ENCODE measurements at places on chromosomes 7 and 10.
A peak's percentile ranks its signal among the peaks of the same experiment; 100 is the strongest.

DNA sequence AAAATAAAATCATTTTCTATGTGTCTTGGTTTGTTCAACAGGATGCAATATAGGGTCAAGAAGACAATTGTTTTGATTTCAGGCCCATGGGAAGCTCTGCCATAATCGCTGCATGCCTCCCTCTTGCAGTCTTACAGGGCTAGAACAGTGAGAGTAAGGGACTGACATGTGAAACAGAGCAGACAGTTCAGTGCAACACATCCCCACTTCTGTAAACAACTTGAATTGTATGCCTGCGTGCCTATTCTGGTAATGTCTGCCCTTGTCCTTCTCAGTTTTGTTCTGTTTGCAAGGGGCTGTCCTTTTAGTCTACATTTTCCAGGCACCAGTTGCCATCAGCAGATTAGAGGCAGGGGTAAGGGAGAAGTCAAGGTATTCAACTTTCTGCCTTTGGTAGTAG lies 34.8 kb upstream of the GPR37 start:
- no peak for DNase-seq

DNA sequence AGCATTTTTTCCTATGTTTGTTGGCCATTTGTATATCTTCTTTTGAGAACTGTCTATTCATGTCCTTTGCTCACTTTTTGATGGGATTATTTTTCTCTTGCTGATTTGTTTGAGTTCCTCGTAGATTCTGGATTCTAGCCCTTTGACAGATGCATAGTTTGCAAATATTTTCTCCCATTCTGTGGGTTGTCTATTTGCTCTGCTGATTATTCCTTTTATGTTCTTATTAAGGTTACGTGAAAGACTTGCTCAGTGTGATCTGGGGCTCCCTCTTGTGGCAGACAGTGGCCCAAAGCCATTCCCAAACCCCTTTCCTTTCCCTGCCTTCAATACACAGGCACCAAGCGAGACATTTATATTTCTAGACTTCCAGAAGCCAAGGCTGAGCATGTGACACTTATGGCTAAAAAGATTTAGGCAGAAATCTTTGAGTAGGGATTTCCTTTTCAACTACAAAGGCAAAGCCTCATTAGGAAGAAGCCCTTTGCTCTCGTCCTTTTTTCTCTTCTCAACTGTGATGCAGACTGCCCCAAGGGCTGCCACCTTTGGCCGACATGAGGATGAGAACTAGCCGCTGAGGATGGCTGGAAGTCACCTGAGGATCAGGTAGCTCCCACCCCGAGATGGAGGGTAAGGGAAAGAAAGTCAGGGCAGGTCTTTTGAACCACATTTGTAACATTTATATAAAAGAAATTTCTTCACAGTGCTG lies 23.6 kb downstream of the ST8SIA6 start:
- peak; percentile 31 for DNase-seq

DNA sequence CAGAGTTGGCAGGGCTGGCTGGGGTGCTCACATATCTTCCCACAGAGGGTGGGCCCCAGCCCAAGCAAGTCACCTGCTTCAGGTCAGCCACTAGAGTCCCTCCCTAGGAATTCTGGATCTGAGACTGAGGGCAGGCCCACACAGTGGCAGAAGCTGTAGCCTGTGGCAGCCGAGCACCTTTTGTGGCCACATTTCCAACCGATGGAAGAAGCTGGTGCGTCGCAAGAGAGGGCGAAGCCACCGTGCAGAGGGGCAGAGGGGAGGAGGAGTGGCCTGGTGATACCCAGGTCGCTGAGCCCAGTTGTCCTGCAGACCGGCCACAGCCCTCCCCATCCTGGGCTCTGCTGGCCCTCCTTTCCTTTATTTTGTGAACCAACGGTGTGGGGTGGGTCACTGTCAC lies 5.3 kb downstream of the POLM start:
- DNase-seq = no peak

DNA sequence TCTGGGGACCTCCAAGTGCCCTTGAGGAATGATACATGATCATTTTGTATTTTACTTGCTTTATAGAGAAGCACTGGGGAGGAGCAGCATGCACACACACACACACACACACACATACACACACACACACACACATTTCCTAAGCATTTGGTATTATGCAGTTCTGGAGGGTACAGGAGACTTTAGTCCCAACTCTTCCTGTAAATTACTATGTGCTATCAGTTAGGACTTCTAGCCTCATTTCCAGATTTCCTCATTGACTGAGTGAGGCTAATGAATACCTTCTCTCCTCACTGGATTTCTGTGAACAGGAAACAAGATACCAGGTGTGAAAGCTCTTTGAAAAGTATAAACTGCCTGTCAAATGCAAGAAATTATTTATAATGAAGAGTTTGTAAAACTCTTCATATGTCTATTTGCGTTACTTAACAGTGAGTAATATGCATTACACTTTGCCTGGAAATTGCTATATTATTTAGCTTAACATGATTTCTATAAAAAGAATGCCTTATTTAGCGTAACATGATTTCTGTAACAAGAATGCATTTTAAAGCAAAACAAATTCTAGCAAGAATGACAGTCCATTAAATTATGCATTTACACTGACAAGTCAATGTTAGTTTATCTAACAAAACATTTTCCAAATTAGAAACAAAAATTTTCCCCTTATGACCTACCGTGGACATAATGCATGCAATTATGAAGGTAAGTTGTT lies 34.2 kb downstream of the ACTA2 start:
- DNase-seq = no peak

- DNase-seq = no peak
Measured at GRCh38 chr7:124918662-124919061, 11.0 kb downstream of the POT1 start.

GRCh38 chr7:55641811-55642210 lies 69.5 kb upstream of the VOPP1 start:
- DNase-seq = peak; percentile 12

GRCh38 chr7:66502230-66503035 lies 126.2 kb upstream of the KCTD7 start:
- DNase-seq = no peak

- DNase-seq = no peak
Measured at GRCh38 chr10:77531441-77532001, 106.1 kb downstream of the KCNMA1 start.

DNA sequence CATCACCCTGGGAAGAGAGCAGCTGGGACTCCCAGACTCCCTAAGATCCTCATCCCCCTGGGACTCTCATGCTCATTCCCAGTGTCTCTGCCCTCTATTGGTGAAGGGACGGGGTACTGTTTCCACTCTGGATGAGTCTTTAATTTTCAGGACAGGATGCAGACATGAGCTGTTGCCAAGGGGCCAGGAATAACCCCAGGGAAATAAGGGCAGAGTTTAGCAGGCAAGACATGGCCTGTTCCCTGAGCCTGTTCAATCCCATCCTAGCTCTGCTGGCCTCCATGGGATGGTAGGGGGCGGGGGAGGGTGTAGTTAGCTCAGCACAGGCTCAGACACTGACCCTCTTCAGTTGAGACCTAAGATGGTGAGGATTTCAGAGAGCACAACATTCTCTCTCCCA lies 14.0 kb downstream of the C10orf105 start:
- no peak for DNase-seq

- DNase-seq = no peak
Measured at GRCh38 chr7:26292768-26293560, 1.3 kb downstream of the SNX10 start.

DNA sequence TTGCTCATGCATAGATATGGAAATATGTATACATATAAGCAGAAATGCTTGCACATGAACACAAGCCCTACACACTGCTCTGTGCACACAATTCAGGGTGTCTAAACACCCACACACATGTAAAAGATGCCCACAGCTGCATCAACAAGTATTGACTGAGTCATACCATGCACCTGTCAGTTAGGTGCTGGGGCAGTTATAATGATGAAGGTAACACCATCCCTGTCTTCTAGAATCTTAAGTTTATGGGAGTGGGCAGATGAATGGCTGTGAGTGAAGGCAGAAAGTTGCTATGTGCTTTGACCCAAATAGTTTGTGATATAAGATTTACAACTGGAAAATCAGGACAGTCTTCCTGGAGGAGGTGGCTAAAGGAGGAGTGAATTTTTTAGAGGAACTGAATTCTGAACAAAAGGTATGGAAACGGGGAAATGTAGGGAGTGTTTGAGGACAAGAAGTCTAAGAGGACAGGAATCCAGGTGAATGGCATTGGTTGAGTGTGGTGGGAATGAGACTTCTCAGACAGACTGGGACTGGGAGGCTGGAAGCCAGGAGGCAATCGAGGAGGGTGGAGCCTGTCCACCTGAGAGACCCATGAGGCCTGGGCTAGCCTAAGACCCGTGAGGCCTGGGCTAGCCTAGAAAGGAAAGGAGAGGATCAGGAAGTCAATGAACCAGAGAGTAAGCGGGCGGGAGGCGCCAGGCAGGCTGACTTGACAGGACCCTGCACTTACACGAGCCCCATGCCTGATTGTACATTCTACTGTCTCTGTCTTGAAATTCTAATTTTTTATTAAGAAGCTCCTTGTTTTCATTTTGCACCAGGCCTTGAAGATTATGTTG lies 20.7 kb downstream of the POLL start:
- DNase-seq = no peak

- DNase-seq = no peak
Measured at GRCh38 chr10:5894873-5895272, 4.8 kb downstream of the FBH1 start.

- DNase-seq = no peak
Measured at GRCh38 chr10:86362129-86362527, 4.5 kb downstream of the GRID1 start.

DNA sequence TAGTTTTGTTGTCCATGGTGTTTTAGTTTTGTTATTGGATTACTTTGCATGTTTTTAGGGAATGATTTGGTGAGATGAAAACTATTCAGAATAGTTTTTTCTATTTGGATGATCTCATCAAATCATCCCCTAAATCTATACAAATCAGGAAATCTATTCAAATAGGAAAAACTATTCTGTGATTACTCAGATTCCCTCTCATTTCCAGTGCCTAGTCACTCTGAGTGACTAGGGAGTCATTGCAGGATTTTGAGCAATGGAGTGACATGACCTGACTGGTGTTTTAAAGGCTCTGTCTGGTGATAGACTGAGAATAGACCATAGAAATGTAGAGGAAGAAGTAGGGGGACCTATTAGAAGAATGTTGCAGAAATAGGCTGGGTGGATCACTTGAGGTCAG lies 72.4 kb downstream of the TPST1 start:
- no peak for DNase-seq

- DNase-seq = no peak
Measured at GRCh38 chr10:127414024-127414423, 135.1 kb upstream of the NPS start.

DNA sequence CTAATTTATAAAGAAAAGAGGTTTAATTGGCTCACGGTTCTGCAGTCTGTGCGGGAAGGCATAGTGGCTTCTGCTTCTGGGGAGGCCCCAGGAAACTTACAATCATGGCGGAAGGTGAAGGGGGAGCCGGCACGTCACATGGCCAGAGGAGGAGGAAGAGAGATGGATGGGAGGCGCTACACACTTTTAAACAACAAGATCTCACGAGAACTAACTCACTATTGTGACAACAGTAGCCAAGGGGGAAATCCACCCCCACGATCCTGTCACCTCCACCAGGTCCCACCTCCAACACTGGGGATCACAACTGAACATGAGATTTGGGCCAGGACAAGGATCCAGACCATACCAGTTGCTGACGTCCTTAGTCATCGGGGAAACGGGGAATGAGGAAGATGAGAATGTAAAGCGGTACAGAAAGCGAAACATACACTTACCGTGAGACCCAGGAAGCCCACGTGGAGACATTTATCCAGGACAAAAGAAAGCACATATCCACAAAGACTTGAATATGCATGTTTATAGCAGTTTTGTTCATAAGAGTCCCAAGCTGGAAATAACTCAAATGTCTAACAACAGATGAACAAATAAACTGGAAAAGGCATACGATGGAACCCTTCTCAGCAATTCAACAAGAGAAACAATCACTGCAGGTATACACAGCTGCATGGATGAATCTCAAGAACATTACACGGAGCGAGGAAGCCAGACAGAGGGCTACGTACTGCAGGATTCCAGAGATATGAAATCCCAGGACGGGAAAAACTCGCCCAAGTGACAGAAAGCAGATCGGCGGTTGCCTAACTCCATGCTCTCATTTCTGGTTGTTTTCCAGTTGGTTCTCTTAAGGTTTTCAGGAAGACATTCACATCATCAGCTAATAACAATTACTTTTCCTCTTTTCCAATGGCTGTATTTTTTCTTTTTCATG lies 26.2 kb upstream of the INPP5A start:
- no peak for DNase-seq

GRCh38 chr7:98038731-98039130 lies 48.7 kb upstream of the OCM2 start:
- DNase-seq = no peak

- peak; percentile 22 for DNase-seq
Measured at GRCh38 chr7:30330134-30331111, 46.0 kb downstream of the ZNRF2 start.

GRCh38 chr7:133602291-133602690 lies 349.4 kb downstream of the EXOC4 start:
- no peak for DNase-seq

DNA sequence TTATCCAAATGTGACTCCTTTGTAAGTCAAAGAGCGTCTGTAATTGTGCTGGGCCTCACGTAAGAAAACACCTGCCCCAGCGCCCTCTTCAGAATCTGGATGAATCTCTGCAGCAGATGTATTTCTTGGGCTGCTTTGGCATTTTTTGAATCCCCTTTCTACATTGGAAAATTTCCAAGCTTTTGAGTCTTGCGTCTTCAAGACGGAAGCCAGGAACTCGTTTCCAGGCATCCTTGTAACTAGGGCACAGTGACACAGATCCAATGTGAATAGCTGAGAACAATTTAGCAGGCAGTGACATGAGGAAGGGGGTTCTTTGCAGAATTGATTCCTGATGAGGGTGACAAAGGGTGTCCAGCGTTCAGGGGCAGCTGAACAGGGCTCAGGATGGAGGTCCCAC lies 862.3 kb downstream of the TYW1 start:
- no peak for DNase-seq

DNA sequence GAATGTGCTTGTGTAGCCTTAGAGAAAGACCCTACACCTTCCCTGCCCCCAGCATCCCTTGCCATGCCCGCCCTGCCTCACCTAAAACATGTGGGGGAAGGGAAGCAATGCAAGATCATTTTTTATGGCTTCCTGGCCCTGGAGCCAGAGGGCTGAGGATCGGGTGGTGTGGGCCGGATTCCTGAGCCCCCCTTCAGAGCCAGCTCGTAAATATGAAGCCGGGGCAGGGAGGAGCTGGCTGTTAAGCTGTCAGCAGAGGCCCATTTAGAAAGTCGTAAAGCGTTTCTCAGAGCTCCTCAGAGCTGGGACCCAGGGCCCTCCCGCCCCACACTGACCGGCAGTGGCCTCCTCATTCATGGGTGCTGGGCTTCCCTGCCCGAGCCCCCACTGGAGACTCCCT lies 23.9 kb downstream of the UNC5B start:
- no peak for DNase-seq

GRCh38 chr7:13181216-13181615 lies 493.8 kb downstream of the ARL4A start:
- DNase-seq = no peak

DNA sequence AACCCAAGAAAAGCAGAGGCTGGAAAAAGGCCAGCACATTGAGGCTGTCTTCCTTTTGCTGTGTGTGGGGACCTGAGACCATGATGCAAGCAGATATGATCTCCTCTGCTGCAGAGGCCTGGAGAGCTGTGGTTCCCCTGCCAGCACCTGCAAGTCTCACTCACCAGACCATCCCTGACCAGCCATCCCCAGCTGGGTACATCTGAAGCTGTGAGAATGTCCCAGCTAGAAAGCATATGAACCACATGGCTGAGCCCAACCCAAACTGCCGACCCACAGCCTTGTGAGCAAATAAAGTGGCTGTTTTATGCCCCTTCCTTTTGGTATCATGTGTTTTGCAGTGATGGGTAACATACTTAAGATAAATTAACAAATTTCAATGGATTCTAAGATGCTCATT lies 114.9 kb downstream of the DYNC2I1 start:
- no peak for DNase-seq
